ENCODE measurements at places on chromosomes 1 and 21. TPM values are rescaled to one million over a fixed set of nuclear protein-coding genes. Genes with fewer than 3 reads are reported as not detected.

Gene KRTAP10-8
- total RNA-seq = not detected

- no peak for DNase-seq
Observed at GRCh38 chr1:235009074-235009473, 119.6 kb downstream of the TOMM20 start.

- no peak for DNase-seq
Observed at GRCh38 chr1:99407018-99407417, 142.7 kb downstream of the PLPPR4 start.

DNA sequence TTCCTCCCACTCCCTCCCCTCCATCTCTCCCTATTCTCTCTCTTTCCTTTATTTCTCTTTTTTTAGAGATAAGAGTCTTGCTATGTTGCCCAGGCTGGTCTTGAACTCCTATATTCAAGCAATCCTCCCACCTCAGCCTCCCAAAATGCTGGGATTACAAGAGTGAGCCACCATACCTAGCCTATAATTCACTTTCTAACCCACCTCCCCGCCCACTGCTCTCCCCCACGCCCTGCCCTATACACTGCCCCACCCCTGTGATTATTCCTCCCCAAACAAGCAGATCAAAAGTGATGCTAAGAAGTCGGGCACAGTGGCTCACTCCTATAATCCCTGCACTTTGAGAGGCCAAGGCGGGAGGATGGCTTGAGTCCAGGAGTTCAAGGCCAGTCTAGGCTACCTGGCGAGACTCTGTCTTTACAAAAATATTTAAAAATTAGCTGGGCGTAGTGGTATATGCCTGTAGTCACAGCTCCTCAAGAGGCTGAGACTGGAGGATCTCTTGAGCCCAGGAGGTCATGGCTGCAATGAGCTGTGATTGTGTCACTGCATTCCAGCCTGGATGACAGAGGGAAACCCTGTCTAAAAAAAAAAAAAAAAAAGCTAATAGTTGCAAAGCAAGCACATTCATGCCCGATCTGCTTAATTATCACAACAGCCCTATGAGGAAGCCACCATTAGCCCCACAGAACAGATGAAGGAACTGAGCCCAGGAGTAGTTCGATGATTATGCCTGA, 12.8 kb upstream of the E2F2 start:
- no peak for DNase-seq

GRCh38 chr21:44462834-44463200, 7.5 kb downstream of the LRRC3 start:
- no peak for DNase-seq

- DNase-seq = no peak
Observed at GRCh38 chr1:95984798-95985374, 736.7 kb upstream of the PTBP2 start.
